ENCODE measurements at places on chromosomes 12 and 14.

DNA sequence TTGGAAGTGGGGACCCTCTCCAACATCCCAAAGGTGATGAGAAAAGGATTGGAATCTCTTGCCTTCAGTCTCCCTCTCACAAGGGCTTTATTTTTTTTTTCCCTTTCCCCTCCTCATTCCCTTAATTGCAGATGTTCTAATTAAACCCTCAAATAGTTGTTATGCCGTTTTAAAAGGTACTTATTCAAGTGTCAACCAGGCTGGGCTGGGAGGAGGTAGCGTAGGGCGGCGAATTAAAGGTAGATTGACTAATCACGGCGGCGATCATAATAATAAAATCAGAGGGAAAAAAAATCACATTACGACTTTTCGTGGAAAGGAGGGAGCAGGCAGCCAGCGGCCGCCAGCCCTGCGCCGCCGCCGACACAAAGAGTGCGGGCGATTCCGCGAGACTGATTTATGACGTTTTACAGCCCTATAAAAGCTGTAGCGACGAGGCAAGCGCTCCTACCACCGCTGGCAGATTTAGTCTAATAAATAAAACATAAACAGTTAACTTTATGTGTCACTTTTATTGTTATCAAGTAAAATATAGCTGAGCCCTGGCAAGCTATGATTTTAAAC, 1.7 kb upstream of the HOXC4 start:
- DNase-seq, result no peak

GRCh38 chr14:73393375-73393774, 65.0 kb downstream of the NUMB start:
- DNase-seq, result no peak

- no peak for DNase-seq
Observed at GRCh38 chr14:29166507-29166906, 399.9 kb downstream of the FOXG1 start.

GRCh38 chr12:123655420-123655819, 15.5 kb upstream of the TCTN2 start:
- no peak for DNase-seq

- no peak for DNase-seq
Observed at GRCh38 chr12:2288875-2289274, 236.1 kb downstream of the CACNA1C start.

DNA sequence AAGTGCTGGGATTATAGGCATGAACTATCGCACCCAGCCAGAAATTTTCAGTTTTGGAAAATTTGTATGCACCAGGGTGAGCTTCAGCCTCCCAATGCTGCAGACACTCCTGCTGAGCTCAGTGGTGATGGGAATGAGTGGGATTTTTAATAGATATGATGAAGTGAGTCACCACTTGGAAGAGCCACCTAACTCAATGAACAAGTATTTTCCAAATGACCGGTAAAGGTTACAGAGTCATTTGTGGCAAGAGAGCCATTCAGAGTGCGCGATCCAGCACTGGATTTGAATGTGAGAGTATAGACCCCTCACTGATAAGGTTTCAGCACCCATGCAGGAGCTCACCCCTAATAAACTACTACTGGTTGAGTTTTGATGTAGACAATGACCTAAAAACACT, 100.7 kb downstream of the PPP2R5C start:
- no peak for DNase-seq

DNA sequence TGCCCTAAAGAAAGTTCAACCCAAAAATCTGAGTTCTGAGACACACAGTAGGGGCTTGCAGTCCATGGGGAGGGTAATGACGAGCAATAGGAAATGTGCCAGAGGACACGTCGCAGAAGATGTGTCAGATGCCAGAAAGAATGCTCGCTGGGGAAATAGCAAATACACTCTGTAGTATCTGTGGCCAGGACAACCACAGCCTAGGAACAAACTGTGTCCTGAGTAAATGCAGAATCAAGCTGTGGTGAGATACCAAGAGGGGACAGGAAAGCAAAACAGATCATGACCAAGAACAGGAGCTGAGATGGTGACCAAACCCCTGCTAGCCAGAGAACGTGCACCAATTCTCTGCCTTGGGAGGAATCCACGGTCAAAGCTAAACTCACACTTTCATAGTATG, 9.1 kb downstream of the CRACR2A start:
- peak; percentile 60 for DNase-seq

DNA sequence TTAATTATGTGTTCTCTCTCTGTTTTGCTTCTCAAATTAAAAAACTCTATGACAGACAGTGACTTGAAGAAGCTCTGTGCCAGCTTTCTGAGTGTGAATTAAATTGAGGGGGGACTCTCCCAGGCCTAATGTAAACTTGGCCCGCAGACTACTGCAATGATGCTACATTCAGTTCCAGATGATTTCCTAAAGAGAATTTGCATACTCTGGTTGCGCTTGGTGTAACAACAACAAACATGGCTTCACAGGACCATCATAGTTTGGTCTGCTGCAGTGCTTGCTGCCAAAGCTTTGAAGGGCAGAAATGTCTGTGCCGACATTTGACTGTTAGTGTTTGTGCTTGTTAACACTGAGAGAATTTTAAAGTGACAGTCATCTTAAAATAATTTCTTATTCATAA, 25.0 kb downstream of the CFAP54 start:
- DNase-seq, result no peak

- DNase-seq, result no peak
Observed at GRCh38 chr14:55911776-55912175, 206.4 kb upstream of the PELI2 start.

DNA sequence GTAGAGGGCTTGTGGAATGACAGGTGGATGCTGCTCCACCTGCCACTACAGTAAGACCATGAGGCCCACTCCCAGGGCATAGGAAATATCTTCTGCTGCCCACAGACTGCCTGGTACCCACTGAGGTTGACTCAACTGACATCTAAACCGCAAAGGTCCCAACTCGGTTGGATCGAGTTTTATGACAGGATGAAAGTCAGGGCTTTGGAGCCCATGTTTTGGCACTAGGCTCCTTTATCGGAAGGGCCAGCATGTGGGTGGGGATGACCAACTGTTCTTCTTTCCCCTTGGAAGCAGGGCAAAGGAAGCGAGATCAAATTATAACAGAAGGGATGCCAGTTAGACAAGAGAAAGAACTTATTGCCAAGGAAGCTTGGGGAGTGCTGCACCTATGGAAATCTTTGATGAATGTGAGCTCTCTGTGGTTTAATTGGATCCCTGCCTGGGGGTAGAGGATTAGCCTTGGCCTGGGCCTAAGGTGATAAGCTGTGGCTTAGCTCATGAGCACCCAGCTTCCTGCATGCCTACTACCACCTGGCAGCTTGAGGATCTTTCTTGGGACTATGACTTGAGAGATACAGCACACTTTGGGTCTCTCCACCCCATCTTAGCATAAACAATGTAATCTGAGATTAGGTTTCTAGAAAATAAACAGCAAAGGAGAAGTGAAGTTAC, 121.8 kb downstream of the KCNA5 start:
- DNase-seq, result peak; percentile 34

- DNase-seq, result no peak
Observed at GRCh38 chr14:69796797-69797500, at the start of gene SLC10A1. SLC10A1 (minus strand) TSS chr14:69797241; CDS start chr14:69797155, 86 bp downstream.

- no peak for DNase-seq
Observed at GRCh38 chr12:114245555-114245954, 160.4 kb downstream of the TBX5 start.

- DNase-seq, result no peak
Observed at GRCh38 chr14:69699748-69700303, 67.1 kb upstream of the SRSF5 start.

DNA sequence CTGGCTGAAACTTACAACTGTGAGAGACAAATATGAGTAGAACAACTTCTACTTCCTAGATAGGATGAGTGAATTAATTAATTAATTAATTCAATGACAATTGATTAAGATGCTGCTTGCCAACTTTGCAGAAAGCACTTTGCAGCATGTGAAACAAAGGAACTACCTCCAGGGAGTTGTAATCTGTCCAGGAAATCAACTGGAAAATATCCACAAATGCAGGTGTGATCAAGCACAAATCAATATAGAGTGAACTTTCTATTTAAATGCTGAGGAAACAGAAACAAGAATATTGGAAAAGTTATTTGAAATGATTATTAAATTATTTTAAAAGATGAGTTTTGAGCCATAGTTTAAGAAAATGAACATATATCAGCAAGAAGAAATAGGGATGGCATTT, 163.9 kb upstream of the ARID2 start:
- no peak for DNase-seq

GRCh38 chr14:61608245-61609165, 86.8 kb upstream of the HIF1A start:
- DNase-seq, result no peak

- DNase-seq, result no peak
Observed at GRCh38 chr12:42196723-42197603, 41.1 kb downstream of the YAF2 start.

DNA sequence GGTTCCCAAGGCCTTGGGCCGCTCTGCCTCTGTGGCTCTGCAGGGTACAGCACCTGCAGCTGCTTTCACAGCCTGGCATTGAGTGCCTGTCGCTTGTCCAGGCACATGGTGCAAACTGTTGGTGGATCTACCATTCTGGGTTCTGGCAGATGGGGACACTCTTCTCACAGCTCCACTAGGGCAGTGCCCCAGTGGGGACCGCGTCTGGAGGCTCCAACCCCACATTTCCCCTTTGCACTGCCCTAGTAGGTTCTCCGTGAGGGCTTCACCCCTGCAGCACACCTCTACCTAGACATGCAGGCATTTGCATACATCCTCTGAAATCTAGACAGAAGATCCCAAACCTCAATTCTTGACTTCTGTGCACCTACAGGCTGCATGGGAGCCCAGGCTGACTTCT, 19.2 kb upstream of the ASPG start:
- DNase-seq, result no peak

GRCh38 chr14:24307575-24308341, at the start of gene CIDEB:
CIDEB (minus strand) TSS chr14:24307977; CDS start chr14:24307858, 119 bp downstream.
- DNase-seq, result no peak

DNA sequence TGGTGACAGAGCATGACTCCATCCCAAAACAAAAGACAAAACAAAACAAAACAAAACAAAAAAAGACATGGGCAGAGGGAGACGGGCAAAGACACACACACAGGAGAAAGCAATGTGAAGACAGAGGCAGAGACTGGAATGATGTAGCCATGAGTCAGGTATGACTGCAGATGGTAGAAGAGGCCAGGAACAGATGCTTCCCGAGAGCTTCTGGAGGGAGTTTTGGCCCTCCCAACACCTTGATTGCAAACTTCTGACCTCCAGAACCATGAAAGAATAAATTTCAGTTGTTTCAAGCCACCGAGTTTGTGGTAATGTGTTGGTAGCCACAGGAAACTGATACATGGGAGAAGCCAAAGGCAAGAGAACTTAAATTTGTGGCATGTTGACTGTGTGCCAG, 27.1 kb downstream of the VWF start:
- DNase-seq, result no peak

DNA sequence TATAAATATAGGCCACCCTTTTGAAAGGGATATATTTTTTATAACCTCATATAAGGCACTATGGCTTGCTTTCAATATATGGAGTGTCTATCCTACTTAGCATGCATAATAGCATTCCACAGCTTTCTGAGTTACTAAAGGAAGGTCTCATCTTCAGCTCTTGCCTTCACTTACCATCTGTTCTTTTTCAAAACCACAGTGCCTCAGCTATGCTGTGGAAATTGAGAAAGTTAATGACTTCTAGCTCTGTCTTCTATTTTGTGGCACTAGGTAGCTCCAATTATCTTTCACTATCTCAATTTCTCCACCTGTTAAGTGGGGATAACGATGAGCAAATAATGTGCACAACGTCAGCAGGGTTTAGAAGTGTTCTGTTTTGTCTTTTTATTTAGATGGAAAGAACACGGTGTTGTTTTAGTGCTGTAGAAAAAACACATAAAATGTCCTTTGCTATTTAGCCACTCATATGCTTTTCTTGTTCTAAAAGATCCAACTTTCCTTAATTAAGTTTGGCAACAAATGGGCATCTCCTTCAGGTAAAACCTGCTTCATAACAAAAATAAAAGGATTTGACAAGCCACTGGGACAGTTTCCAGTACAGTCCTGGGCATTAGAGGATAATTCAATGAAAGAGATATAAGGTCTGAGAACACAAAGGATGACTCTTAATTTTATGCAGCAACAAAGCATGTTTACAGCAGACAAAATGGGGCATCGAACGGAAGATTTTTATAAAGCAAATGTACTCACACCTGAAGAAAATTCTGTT, 462.0 kb upstream of the SYT1 start:
- no peak for DNase-seq

DNA sequence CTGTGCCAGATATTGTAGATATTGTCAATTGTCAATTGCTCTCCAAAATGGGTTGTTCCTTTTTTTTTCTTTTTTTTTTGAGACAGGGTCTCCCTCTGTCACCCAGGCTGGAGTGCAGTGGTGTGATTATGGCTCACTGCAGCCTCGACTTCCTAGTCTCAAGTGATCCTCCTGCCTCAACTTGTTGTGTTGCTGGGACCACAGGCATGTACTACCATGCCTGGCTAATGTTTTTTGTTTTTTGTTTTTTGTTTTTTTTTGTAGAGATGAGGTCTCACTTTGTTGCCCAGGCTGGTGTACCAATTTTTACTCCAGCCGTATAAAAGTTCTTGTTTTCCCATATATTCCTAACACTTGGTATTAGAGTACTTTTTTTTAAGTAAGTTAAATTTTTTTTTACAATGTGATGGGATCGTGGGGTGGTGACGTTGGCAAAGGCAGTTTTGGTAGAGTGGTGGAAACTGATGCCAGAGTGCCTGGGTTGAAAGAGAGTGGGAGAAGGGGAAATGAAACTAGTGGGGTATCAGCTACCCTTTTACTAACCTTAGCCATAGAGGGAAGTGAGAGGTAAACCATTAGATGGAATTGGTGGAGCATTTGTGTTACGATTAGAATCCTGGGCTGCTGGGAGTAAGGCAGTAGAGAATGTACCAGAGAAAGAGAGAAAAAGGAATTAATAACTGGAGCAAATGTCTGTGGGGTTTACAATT, 33.0 kb upstream of the CFAP54 start:
- no peak for DNase-seq

DNA sequence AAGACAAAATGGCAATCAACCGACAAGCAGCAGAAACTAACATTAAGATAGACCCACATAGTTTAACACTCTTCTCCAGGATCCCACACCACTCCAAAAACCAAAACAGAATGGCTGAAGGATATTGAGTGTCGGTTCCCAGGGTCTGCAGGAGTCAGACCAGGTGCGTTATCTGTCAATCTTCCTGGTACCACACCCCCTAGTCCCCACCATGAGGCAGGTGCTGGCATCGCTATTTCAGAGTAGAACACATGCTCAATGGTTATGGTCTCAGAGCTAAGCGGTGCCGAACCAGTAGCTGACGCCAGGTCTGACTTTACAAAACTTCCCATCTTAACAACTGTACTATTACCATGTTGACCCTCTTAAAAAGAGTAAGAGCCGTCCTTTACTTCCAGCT, 10.2 kb downstream of the STX2 start:
- DNase-seq, result no peak
